ENCODE measurements at places on chromosomes 4 and X. TPM values are rescaled to one million over a fixed set of nuclear protein-coding genes. Genes with fewer than 3 reads are reported as not detected.

DNA sequence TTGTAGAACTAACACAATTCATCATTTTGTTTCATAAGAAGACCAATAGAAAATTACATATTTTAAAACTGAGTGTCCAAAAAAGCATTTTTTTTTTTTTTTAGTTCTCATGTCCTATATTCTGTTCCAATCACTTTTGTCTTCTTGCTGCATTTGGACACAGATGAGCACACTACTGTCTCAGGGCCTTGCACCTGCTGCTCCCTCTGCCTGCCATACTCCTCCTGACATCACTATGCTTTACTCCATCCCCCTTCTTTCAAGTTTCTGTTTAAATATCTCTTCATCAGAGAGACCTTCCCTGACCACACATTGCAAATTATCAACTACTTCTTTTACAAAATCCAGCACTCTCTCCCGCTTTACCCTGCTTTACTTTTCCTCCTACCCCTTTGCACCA is 230.7 kb upstream of the GK2 start:
- no peak for DNase-seq

DNA sequence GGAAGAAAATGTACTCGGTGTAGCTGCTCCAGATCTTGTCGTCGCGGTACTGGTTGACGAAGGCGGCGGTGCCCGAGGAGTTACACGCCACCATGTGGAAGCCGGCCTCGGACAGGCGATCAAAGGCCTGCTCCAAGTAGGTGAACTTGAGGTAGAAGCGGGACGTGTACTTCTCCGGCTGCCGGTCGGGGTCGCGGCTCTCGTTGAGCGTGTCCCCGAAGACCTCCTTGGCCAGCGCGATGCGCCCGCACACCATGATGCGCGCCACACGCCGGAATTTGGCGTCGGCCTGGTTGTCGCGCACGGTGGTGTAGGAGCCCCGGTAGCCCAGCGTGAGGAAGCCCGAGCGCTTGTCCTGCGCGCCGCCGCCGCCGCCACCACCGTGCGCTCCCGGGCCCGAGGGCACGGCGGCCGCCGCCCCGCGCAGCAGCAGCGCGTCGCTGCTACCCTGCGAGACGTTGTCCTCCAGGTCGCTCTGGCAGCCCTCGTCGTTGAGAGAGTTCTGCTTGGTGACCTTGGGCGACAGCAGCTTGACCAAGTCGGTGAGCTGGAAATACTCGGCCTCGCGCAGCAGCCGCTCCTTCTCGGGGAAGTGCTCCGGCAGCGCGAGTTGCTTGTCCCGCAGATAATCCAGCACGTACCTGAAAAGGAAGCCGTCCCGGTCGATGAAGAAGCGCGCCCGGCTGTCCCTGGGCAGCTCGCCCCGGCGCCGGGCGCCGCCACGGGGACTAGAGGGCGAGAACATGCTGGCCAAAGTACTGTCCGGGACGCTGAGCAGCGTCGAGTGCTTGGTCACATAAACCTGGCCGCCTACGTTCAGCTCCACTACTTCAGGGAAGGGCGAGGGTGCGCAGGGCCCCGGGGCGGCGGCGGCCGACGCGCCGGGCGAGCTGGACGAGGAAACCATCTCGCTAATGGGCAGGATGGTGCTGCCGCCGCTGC is 775 bp downstream of the KCTD8 start:
- DNase-seq: peak; percentile 39

- DNase-seq: no peak
Observed at GRCh38 chr4:147942729-147943128, 210.8 kb downstream of the ARHGAP10 start.

DNA sequence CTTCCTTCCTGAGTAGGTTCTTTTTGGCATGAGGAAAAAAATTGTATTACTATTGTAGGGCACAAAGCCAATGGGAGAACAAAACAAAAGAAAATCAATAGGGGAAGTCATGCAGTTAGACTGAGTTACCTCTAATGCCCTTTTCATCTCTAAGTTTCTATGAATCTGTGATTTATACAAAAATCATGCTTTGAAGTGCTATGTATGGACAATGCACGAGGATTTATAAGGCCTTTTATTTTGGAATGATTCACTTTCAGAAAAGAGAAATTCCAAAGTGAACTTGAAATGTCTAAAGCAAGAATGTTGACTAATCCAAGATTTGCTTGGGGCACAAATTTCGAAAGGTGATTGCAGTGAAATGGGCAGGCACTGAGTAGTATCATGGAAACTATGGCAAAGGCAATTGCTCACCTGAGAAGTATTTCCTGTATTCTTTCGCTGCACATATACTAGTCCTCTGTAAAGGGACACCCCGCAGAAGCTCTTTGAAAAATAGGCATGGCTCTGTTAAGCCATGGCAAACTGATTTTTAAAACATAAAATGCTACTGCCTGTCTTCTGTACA is 52.8 kb downstream of the ADGRG4 start:
- DNase-seq: no peak

DNA sequence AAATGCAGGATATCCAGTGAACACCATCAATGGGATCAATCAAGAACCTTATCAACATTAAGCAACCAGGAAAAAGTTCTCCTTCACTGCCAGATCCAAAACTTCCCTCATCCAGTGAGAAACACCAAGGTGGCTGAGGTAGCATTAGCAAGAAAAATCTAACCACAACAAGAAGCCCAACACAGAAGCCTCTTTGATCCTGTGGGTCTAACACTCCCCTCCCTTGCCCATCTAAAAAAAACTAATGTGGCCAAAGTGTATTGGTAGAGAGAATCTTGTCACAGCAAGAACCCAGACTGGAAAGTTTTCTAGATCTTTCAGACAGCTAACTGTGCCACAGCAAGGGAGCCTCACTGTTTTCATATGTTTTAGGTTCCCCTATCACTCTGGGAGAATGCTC is 558.0 kb downstream of the STPG2 start:
- no peak for DNase-seq

DNA sequence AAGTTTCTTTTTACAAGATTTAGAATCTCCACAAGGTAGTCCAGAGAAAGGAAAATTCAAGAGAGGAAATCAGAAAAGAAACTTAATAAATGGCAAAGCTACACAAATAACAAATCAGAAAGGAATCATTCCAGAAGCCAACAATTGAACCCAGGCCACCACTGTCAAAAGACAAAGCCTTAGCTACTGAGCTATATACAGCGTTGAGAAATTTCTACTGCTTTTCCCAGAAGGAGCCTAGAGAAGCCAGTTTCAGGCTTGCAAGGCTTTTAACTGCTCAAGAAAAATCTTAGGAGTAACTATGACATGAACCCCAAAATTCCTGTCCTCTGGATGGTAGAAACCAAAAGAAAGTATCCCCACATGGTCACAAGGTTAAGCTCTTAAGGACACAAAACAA is 129.0 kb downstream of the DMD start:
- no peak for DNase-seq

DNA sequence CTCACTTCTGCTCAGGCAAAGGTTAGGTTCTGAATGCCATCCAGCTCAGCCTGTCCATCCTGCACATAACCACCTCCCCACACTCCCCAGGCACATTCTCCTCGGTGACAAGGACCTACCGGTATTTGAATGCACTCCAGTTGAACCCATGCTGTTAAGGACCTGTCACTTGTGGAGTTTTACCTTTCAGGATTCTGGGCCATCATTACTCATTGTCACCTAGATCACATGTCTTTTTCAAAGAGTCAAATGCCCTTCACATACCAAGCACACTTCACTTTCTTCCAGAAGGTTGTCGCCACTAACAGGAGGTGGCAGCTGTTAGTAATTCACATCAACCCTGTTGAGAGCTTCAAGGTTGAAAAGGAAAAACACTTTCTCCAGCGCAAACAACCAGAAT is 218.3 kb downstream of the SOWAHB start:
- DNase-seq: no peak

DNA sequence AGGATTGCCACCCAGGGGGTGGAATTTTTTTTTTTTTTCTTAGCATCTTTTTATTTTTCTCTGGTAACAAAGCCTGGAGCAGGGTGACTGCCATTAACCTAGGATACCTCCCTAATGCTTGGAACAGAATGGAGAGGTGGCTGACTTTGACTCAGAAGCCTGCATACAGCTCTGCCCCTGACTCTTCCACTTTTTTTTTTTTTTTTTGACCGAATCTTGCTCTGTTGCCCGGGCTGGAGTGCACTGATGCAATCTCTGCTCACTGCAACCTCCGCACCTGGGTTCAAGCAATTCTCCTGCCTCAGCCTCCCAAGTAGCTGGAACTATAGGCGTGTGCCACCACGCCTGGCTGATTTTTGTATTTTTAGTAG is 341 bp upstream of the SLC2A9 start:
- no peak for DNase-seq

DNA sequence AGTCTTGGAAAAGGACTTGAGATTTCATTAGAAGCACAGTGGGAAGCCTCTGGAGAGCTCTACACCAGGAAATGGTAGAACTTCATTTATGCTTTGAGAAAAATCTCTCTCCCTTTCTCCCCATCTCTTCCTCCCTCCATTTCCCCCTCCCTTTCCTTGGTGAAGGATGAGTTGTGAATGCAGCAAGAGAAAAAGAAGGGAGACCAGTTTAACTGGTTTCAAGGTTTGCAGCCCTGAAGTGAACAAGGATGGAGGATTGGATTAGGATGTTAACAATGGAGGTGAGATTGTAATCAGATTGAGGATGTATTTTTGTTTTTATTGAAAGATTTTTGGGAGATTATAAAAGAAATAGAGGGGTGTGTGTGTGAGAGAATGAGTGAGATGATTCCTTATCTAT is 99.5 kb downstream of the ANK2 start:
- DNase-seq: no peak

GRCh38 chr4:140705625-140706275 is 50.4 kb downstream of the TBC1D9 start:
- DNase-seq: no peak

DNA sequence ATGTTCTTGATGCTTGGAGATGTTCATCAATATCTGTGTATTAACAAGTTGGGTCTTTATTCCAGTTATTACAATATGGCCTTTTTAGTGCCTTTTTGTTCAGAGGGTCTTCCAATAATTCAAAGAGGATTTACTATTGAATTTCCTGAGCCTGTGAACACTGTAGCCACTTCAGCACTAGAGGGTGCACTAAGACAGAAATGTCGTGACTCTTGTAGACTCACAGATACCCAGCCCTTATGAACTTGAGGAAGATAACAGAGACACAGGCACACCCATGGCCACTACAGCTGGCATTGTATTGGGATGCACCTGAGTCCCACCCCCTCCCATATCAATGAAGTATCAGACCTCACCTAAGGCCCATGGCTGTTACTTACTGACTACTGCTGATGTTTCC is 54.4 kb upstream of the ACTRT1 start:
- DNase-seq: no peak

DNA sequence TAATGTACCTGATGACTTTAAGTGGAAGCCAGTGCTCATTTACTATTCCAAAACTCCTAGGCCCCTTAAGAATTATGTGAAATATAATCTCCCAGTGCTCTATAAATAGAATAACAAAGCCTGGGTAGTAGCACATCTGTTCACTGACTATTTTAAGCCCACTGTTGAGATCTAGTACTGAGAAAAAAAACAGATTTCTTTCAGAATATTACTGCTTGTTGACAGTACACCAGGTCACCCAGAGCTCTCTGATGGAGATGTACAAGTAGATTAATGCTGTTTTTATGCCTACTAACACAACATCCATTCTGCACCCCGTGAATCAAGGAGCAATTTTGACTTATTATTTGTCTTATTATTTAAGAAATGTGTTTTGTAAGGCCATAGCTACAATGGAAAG is 75.7 kb downstream of the FAM47C start:
- DNase-seq: no peak

DNA sequence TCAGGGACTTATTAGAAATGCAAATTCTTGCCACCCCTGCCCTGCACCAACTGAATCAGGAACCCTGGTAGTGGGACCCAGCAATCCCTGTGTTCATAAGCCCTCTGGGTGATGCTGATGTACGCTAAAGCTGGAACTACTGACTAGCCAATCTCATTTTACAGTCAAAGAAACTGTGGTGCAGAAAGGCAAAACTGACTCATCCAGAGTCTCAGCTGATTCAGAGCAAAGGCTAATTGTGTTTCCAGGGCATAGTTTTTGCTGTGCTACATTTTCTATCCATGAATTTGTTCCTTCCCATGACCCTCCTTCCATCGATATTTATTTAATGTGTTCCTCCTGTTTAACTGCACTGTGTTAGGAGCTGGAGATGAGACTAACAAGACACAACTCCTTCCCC is 207.5 kb downstream of the REPS2 start:
- DNase-seq: no peak

- no peak for DNase-seq
Observed at GRCh38 chr4:7189475-7190277, 2.7 kb upstream of the SORCS2 start.

DNA sequence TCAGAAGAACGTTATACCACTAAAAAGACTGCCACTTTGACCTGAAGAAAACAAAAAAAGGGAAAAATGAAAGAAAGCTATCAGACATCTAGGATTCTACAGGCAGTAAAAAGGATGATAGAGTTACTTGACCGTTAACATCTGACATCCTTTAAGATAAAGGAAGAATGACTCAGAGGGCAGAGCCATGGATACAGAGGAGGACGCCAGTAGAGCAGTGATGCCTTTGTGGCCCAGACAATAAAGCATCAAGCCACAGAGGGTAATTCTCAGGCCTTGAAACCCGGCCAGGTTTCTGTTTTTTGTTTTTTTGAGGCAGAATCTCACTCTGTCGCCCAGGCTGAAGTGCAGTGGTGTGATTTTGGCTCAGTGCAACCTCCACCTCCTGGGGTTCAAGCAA is 9.5 kb upstream of the BEX1 start:
- DNase-seq: no peak

DNA sequence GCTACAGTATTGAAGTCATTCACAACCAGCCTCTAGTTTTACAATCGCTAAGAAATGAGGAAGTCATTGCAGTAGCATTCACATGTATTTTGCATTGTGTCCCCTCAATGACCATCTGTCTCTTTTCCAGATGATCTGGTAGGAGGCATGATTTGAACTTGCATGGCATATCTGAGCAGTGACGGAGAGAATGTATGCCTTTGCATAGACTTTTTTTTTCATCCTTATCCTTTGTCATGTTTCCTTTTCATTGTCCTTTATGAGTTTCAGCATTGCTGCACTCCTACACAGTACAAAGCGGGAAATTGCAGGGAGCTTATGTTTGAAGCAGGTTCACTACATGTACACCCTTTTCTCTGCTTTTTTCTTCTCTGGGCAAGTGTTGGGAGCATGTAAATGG is 516.4 kb upstream of the GRIA3 start:
- DNase-seq: no peak

FAM47E gene
- 3.4 TPM for total RNA-seq

BEX1 gene
- 123 TPM for total RNA-seq

PLK4 gene
- total RNA-seq: 24.7 TPM

RASL11B gene
- total RNA-seq: 9.7 TPM

ARFIP1 gene
- total RNA-seq: 31.7 TPM

NDP gene
- not detected for total RNA-seq

NKRF gene
- 12.5 TPM for total RNA-seq

All from progenitor cell of endocrine pancreas (in vitro differentiated cells).